Activated naive CD4-positive, alpha-beta T cell treated with anti-CD3 and anti-CD28 coated beads, Interleukin-2, amount 10 ng/mL, durations not matched to agents 7 days and 5 days (primary cell): ENCODE measurements at places on chromosomes 13 and 19.

- DNase-seq: no peak
Measured at GRCh38 chr19:21705393-21705792, 62.0 kb downstream of the ZNF100 start.

- no peak for DNase-seq
Measured at GRCh38 chr19:33290956-33291622, 11.2 kb downstream of the CEBPA start.

DNA sequence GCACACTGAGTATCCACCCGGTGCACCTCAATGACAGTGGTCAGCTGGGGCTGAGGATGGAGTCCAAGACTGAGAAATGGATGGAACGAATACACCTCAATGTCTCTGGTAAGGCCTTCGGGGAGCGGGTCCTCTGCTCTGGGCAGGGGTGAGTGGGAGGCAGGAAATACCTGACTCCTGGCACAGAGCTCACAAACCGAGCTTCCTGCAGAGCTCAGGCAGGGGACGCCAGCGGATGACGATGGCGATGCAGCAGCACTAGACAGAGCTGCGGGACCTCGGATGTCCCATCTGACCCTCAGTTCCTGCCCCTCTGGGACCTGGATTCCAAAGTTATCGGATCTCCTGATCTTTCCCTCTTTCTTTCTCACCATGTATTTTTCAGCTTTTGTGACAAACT, 3.8 kb downstream of the CD22 start:
- peak; percentile 50 for DNase-seq

- no peak for DNase-seq
Measured at GRCh38 chr19:18857223-18857622, 25.5 kb downstream of the UPF1 start.

- DNase-seq: no peak
Measured at GRCh38 chr19:7083076-7083956, 13.8 kb downstream of the ZNF557 start.

GRCh38 chr19:45211751-45212381, 33.3 kb downstream of the BLOC1S3 start:
- no peak for DNase-seq

DNA sequence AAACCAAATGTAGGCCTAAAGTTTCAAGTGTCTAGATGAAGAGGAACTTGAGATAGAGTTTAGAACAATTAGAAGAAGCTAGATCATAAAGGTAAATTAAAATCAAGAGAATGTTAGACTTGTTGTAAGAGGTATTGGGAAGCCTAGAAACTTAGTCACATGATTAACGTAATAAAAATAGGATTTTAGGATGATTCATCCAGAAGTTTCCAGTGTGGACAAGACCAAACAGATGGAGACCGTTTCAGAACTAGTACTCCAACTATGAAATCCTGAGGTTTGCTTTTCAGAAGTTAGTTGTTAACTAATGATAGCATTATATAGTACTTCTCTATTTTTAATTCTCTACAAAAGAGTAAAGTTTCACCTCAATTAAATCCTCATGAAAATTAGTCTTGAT, 104.9 kb downstream of the MZT1 start:
- DNase-seq: no peak

DNA sequence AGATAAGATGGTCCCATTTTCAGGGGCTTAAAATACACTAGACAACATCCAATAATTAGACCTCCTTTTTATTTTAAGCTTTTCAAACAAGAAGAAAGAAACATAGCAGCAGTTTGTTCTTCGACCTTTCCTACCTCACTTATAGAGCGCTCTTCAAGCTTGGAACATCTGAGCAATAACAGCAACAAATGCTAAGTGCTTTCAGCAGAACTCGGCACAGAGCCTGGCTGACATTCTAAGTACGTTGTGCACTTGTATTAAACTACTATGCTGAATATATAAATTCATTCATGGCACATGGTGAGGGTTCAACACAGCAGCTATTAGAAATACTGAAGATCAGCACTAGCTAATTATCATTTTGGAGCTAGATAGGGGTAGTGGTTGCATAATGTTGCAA, 256.1 kb upstream of the MAB21L1 start:
- no peak for DNase-seq

- no peak for DNase-seq
Measured at GRCh38 chr19:18434411-18435175, 3.3 kb downstream of the ISYNA1 start.

- DNase-seq: peak; percentile 76
Measured at GRCh38 chr19:49421039-49421877, 2.0 kb downstream of the PTH2 start.

- no peak for DNase-seq
Measured at GRCh38 chr19:52670046-52670445, 31.9 kb upstream of the ZNF83 start.

DNA sequence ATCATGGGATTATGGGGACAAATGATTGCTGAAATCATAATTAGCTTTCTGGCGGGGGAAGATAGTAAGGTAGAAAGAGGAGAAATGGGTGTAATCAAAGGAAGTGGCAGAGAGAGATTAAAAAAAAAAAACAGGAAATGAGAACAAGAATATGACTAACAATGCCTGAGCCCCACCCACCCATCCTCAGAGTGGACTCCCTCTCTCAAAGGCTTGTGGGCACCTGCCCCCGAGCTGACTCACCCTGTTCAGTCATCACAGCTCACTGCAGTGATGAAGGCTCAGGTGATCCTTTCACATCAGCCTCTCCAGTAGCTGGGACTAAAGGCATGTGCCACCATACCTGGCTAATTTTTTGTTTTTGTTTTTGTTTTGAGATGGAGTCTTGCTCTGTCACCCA, 26.4 kb upstream of the TPT1 start:
- DNase-seq: peak; percentile 95

- no peak for DNase-seq
Measured at GRCh38 chr13:86737334-86737932, 933.7 kb upstream of the SLITRK5 start.

DNA sequence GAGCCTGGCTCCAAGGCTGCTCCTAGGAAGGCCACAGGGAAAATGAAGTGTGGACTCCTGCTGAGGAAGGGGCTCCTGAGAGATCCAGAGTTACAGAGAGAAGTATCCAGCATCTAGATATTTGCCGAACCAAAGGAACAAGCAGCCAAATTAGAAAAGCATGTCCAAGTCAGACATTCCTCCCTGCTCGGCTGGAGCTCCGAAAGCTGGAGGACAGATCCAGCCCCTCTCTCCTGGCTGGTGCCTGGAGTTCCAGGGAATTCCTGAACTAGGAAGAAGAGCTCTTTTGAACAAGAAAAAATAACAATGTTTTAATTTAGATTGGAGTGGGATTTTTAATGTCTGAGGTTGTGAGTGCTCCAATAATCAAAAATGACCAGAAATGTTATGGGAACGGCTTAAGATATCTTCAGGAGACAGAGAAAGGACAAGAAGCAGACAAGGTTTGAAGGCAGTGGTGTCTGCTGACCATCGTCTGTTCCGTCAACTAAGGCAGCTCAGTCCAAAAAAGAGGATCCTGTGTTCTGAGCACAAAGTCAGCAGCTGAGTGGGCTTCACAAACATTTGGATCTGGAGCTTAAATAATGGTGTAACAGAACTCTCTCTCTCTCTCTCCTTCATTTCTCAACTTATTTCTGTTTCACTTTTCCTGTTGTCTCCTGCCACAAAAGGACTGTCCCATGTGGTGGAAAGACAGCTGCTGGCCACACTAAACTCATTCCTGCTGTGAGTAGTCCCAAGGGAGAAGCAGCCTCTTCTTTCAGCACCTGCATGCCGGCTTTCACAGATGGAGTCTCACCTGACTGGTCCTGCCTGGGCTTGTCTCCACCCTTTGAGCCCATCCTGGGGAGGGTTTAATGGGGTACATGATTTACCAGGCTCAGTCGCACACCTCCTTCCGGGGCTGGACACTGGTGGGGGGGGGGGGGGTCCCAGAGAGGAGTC, 31.5 kb upstream of the IRS2 start:
- DNase-seq: no peak

- DNase-seq: no peak
Measured at GRCh38 chr13:94309576-94309975, 169.9 kb downstream of the DCT start.

DNA sequence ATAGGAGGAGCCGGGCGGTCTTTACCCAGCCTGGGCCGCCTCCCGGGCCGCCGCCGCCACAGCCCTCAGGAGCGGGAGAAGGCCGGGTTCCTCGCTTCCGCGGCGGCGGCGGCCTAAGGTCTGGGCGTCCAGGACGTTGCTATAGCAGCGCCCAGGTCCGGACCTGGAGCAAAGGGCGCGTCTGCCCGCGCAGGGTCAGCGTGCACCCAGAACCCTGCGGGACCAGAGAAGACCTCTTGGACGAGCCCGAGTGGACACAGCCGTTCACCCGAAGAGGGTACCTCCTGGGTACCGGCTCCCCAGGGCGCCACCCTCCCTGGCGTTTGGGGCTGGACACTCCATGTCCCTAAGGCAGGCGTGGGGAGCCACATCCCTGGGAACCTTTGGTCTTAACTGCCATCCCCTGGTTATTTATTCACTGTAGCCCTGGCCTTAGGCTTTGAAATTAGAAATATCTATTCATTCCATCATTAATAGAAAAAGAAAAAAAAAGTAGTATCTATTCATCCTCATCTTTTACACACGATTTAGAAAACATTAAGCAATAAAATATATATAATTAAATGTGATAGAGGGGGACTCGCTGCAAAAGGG, 2.4 kb downstream of the DZIP1 start:
- DNase-seq: no peak

- no peak for DNase-seq
Measured at GRCh38 chr13:38395497-38395788, 45.8 kb downstream of the UFM1 start.

- DNase-seq: peak; percentile 77
Measured at GRCh38 chr19:3243819-3244700, 19.6 kb downstream of the CELF5 start.

DNA sequence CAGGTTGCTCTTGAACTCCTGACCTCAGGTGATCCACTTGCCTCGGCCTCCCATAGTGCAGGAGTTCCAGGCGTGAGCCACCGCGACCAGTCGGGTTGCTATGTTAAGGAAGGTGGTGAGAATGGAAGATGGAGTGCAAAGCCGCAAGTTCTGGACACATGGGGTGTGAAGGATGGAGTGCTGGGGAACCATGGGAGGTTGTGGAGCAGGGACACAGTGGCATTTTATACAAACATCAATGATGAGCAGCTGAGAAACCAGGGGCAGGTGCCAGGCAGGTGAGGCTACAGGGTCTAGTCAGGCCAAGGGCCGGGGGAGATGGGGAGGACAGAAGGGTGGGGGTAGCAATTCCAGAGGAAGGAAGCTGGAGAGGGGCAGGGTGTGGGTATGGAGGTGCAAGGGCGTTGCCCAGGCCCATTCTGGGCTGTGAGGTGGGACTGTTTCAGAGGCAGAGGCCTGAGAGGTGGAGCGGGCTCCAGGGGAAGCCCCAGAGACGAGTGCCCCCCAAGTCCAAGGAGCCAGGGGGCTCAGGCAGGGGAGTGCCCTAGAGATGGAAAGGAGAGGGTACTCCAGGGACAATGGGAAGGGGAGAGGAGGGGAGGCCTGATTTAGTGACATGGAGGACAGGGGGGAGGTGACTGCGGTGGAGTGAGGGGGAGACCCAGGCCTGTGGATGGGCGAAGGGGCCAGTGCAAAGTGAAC, 1.9 kb upstream of the RAX2 start:
- no peak for DNase-seq

GRCh38 chr19:15576526-15577156, 38.4 kb upstream of the CYP4F8 start:
- no peak for DNase-seq

- DNase-seq: no peak
Measured at GRCh38 chr13:24652359-24652758, 27.8 kb upstream of the ATP12A start.

DNA sequence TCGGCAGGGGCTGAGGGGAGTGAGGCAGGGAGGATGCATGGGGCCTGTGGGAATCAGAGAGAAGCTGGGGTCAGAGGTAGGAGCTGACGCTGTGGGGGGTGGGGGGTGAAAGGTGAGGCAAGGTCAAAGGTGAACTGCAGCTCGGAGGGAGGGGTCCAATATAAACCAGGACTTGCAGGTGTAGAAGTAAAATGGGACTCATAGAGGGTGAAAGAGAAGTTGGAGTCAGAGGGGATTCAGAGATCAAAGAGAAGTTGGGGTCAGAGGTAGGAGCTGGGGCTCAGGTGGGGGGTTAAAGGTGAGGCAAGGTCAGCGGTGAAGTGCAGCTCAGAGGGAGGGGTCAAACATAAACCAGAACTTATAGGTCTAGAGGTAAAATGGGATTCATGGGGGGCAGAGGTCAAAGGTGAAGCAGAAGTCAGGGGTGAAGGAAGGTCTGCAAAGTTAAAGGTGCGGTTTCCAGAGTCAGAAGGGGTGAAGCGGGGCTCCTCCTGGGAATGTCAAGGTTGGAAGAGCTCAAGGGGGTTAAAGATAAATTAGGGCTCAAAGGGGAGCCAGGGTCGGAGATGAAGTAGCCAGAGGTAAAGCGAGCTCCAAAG, 7.6 kb downstream of the TUBB4A start:
- no peak for DNase-seq

DNA sequence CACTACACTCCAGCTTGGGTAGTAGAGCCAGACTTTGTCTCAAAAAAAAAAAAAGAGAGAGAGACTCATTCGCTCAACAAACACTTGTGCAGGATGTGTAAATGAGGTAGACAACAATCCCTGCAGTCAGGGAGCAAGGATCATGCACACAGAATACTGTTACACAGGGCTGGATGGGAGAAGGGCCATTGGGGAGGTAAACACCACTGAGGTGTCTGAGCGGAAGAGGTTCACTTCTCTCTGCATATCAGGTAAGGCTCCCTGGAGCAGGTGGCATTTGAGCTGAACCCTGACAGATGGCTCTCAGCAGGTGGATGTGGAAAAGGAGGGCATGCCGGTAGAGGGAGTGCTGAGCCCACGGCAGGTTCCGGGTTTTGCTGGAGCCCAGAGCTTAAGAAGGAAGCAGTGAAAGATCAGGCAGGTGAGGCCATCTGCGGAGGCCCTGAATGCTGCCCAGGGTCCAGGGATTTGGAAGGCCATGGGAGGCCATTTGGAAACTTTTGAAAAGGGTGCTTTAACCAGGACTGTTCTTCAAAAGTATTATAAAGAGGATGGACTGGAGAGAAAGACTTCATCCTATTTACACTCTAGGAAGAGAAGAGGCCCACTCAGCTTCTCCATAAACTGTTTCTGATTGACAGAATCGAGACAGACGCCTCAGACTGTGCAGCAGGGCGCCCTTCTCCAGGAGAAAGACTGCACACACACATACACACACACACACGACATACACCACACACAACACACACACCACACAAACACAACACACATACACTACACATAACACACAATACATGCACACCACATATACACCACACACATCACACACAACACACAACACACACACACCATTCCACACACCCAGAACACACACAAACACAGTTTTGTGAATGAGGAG, 199.4 kb downstream of the USP12 start:
- peak; percentile 53 for DNase-seq

DNA sequence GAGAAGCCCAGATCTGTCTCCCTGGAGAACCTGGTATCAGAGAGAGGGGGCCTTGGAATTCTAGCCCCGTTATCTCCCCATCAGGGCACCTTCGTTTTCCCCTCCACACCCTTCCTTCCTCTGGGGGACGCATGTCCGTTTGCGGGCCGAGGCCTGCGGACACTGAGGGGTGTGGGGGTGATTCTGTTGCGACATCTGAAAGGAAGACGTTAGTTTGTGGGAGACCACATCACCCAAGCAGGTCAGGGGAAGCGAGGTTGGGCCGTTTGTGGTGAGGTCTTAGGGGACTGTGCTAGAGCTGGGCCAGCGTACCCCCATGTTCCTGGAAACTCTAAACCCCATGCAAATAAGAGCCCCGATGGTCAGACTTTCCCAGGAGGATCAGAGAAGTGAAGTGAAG, 3.7 kb upstream of the HSH2D start:
- DNase-seq: no peak
